ENCODE measurements at places on chromosomes 6 and 20.

DNA sequence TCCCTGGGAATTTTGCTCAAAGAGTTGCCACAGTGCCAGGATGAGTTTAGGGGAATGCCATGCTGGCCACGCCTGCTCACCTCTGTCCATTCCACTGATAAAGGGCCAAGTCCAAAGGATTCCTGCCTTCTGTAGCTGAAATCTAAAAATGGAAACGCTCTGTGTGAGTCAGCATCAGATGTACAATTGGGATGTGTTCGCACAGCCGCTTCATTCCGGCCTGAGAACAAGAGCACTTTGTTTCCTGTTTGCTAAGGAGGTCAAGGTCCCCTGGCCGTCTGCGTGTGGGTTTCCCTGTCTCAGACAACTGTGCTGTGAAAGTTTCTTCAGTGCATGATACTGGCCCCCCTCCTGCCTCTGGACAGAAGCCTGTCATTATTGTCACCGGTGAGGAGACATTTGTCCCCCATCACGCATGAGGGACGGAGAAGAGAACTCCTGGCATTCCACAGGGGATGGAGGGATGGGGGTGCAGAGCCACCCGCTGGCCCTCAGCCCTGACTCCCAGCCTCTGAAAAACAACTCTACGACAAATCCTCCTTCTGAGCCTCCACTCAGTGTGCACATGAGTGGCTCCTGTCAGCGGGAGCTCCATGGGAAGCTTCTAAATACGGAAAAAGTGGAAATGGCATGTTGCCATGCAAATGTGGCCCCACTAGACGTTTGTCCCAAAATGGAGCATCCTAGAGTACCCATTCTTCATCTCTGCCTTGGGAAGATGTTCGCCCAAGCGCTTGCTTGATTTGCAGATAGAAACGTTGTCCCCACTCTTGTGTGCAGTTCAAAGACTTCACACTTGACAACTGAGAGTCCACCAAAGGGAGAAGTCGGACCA lies 143.5 kb upstream of the AFDN start:
- no peak for DNase-seq

DNA sequence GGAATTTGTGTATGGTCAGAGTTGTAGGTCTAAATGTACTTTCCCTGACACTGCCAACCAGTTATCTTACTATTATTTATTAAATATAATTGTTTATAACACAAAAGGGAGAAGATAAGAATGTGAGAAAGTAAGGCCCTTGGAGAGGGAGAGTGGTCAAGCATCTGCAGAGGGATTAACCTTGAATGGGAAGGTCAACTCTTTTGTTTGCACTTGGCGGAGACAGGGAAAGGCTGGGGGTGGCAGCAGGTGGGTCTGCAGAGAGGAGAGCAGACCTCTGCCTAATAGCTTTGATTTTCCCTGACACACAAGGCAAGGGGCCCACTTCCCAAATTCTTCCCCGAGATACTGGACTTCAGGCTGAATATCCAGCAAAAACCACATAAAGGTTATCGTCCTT lies 4.2 kb downstream of the LRP11 start:
- DNase-seq: no peak

GRCh38 chr20:47125758-47126591 lies 230.5 kb downstream of the ZMYND8 start:
- no peak for DNase-seq

DNA sequence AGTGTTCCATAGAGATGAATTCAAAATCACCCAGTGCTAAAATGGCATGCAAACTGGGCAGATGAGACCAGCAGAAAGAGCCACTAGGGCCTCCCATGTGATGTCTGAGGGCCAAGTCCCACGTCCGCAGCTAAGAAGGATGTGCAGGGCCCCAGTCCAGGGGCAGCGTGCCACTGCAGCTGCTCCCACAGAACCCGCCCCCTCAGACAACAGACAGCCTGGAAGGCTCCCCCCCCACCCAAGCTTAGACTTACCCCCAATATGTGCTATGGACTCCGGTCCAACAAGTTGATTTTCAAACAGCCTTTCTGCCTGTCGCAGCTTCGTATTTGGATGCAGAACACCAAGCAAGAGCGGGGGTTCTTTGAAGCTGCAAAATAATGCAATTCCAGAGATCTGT lies 14.0 kb downstream of the APMAP start:
- no peak for DNase-seq

DNA sequence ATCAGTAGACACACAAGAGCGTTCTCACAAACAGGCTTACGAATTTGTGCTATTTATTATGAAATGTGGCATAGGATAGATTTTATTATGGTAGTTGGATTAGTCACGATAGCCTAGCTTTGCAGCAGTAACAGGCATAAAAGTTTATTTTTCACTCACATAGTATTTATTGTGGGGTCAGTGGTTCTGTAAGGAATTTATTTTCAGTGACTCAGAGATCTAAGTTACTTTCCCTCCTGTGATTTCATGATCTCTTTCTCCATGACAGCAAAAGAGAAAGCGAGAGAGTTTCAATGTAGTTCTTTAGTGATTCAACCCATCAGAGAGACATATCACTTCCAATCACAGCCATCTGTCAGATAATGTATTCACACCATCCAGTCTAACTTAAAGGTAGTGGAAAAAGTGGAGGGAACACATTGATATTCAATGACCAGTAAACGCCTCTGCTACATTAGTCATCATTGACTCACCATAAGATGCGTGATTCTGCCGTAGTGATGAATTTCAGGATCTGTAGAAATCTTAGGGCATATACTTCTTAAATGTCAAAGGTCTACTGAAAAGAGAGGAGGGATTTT lies 605.5 kb downstream of the HDGFL1 start:
- DNase-seq: no peak

- no peak for DNase-seq
These were observed 257.8 kb downstream of the CDC5L start for GRCh38 chr6:44645276-44645675.

DNA sequence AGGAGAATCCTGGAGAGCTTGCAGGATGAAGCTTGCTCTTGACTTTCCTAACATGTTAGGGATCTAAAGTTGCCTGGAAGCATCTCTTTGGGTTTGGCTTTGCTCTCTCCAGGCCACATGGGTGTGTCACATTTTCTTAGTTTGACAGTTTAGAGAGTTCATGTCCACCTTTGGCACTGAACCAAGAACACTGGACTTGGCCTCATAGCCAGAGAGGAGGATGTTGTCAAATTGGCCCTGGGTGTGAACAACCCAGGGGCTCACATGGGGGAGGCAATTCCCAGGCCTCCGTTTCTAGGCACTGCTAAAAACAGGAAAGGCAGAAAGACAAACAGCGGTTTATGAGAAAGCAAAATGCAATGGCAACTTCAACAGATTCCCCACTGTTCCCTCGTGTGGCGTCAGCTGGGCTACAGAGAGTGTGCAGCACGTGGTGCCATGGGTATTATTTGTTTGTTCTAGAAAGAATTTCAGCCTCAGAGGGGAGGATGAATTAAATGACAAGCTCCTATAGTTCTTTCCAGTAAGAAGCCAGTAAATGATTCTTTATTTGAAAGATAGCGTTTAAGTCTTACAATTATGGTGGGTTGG lies 93.9 kb downstream of the CLIC5 start:
- no peak for DNase-seq

- DNase-seq: no peak
These were observed 455.7 kb downstream of the CD83 start for GRCh38 chr6:14573267-14573666.

DNA sequence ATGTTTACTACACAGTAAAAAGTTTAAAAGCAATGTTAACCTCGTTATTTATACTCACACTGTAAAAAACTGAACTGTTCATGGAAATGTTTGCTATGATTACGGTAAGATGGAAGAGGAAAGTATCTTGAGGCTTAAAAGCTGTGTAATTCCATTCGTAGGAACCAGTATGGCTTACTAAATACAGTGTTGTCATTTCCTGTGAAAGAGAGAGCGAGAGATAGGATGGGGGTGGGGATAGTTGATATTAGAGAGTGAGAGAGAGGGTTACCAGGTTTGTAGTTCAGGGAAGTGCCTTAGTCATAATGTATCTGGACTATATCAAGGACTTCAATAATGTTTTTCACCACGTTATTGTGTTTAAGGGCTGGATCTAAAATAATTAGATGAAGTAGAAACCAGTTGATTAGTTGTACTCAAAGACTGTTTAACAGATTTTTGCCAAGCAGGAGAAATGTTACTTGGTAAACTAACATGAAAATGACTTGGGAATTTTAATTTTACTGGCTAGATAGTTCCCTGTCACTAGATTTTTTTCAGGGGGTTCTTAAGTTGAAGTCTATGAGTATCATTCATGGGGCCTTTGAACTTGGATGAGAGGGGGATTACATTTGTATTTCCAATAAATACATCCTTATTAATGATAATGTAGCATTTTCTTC lies 30.4 kb downstream of the AFDN start:
- no peak for DNase-seq

DNA sequence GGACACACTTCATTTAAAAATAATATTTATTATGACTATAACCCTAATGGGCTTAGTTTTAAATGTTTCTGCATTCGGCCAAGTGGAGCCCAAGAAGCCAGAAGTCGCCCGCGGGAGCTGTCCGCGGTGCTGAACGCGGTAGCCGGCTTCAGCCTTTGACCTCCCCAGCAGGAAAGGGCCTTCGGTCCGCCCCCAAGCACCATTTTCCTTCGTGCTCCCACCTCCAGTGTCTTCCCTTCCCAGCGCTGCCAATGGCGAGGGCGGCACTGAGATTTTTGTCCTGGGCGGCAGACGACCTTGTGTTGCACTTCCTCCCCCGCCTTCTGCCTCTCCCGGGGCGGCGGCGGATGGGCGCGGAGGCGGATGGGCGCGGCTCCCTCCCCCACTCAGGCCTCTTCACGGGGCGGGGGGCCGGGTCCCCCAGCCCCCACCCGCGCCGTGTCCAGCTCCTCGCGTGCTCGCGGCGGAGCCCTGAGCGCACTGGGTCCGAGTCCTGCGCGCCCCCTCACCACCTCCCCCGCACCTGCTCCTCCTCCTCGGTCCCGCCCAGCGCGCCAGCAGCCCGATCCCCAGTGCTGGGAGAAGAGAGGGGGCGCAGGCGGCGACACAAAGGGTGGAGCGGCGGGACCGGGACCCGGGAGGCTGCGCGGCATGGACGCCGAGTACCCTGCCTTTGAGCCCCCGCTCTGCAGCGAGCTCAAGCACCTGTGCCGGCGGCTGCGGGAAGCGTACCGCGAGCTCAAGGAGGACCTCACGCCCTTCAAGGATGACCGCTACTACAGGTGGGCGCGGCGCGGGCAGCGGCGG lies 23.6 kb upstream of the TMEM181 start:
- peak; percentile 59 for DNase-seq

GRCh38 chr20:5528261-5528660 lies 211.5 kb upstream of the PROKR2 start:
- DNase-seq: no peak

DNA sequence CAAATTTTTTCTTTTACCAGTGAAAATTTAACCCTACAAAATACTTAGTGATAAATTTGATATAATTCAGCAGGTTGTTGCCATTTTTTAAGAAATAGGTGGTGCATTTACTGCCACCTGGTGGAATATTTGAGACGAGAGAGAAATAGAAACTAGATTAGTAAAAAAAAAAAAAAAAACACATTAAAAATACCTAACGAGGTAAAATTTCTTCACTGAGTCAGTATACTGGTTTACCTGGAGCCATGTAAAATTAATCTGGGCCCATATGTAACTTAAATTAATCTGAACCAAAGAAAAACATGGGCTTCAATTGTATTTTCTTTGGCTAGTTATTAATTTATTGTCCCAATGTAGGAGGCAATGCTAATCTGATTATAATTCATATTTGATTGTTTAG lies 520.8 kb downstream of the EPM2A start:
- DNase-seq: no peak

- no peak for DNase-seq
These were observed 153.9 kb downstream of the LPA start for GRCh38 chr6:160510199-160510598.

DNA sequence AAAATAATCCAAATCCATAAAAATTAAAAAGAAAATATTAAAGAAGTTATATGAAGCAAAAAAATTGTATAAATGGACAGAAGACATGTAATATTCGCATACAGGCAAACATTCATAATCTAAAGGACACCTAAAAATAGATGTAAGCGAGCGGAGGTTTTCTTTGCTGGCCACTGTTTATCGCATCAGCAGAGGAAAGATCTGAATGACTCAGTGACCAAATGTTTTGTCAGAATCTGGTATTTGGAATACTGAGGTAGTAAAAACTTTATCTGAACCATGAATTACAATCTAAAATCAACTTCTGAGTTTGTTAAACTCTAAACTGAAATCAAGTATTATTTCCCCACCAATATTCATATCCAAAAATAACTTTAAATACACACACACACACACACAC lies 7.8 kb downstream of the TSPYL4 start:
- no peak for DNase-seq

- no peak for DNase-seq
These were observed 18.1 kb downstream of the SLX4IP start for GRCh38 chr20:10453241-10453640.

DNA sequence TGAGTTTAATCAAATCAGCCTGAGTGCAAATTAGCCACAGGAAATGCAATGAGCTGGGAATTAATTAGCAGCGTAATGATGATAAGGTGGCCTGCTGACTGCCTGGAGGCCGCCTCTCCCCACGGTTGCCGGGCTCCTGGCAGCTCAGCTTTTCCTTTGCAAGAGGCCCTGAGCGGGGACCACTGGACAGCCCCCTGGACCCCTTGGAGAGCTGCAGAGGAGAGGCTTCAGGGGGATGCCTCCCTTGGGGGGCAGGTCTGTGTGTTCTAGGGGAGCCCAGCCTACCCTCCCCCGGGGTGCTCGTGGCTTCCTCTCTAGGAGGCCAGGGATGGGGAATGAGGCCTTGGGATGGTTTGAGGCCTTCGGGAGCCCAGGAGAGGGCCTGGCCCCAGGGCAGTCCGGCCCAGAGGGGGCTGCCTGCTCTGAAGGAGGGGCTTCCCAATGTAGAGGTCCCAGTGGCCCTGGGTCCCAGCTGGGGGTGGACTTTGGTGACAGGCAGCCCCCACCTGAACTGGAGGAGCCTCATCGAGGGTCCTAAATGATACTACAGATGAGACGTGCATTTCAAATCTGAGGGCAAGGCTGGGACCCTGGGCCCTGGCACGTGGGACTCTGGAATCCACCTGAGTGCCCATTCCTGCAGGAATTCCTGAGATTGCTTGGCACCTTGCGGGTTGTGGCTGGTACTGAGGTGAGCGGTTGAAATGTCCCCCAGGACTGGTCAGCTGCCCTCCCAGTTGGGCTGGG lies 66.4 kb upstream of the BHLHE23 start:
- no peak for DNase-seq

DNA sequence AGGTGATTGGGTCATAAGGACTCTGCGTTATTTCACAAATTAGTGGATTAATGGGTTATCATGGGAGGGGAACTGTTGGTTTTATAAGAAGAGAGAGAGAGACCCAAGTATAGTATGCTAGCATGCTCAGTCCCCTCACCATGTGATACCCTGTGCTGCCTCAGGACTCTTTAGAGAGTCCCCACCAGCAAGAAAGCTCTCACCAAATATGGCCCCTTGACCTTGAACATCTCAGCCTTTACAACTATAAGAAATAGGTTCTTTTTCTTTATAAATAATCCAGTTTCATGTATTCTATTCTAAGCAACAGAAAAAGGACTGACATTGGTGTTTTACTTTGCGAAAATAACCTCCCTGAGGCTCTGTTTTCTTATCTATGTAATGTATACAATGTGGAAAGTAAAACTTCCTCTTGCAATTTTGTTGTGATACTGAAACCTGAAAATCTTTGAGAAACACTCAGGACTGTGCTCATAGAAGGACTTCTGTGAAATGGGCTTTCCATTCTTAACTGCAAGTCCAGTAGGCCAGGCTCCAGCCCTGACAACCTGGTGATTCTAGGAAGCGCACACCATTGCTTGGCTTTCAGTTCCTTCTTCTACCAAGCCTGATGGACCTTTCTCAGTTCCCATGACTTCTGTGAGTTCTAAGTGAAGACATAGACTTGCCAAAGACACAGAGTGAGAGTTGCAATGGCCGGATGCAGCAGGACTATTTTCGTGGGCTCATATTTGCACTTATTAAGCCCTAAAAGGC lies 21.9 kb downstream of the SIRPD start:
- DNase-seq: no peak
